ENCODE measurements at places on chromosomes 3 and 15. TPM values are rescaled to one million over a fixed set of nuclear protein-coding genes. Genes with fewer than 3 reads are reported as not detected.
A peak's percentile ranks its signal among the peaks of the same experiment; 100 is the strongest.

- no peak overlapping the region for H3K4me3 ChIP-seq
- DNase-seq, result no peak
- H3K27me3 ChIP-seq, result peaks cover 19% of the 10 kb centered on the region
- no peaks in the 10 kb centered on the region for H3K36me3 ChIP-seq
- no peak overlapping the region for H3K27ac ChIP-seq
These were observed 5.7 kb upstream of the SEMA6D start for GRCh38 chr15:47711655-47712054.

- H3K27me3 ChIP-seq, result no peaks in the 10 kb centered on the region
- no peak overlapping the region for H3K4me3 ChIP-seq
- no peak overlapping the region for H3K27ac ChIP-seq
- DNase-seq, result no peak
These were observed 584.8 kb downstream of the DIPK2A start for GRCh38 chr3:144556392-144556791.

DNA sequence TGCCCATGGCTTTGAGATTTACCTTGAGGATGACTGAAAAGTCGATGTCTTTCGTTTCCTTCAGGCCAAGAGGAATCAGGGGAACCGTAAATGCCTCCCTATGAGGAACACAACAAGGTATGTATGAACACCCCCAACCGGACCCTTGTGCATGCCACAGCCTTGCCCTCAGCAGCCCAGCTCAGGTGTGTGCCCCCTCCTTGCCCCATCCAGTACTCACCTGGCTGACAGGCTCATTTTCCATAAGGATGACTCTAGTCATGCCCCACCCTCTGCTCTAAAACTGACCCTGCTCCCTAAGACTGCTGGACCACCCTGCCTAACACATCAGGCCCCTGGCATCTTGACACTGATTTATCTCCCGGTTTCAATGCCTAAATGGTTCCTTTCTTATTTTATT, 270.0 kb downstream of the GOLGA6L6 start:
- no peak for DNase-seq
- H3K36me3 ChIP-seq, result no peaks in the 10 kb centered on the region
- H3K4me3 ChIP-seq, result no peak overlapping the region
- H3K27ac ChIP-seq, result no peak overlapping the region
- no peaks in the 10 kb centered on the region for H3K4me1 ChIP-seq

DNA sequence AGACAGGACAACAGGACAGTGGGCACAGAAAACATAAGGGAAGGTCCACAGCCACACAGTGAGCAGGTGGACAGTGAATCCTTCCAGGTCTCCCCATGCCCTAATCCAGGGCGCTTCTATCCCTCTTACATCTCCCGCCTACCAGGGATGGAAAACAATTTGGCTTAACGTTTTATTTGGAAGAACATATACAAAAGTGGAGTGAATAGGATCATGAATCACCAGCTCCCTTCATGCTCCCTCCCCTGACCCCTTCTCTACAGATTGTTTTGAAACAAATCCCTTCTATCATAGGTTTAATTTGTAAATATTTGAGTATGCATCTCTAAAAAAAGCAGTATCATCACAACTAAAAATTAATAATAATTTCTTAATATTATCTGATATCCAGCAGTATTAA, 52.5 kb downstream of the CLDN11 start:
- H3K27ac ChIP-seq, result no peak overlapping the region
- H3K27me3 ChIP-seq, result peaks cover 26% of the 10 kb centered on the region
- H3K4me1 ChIP-seq, result peaks cover 7% of the 10 kb centered on the region

DNA sequence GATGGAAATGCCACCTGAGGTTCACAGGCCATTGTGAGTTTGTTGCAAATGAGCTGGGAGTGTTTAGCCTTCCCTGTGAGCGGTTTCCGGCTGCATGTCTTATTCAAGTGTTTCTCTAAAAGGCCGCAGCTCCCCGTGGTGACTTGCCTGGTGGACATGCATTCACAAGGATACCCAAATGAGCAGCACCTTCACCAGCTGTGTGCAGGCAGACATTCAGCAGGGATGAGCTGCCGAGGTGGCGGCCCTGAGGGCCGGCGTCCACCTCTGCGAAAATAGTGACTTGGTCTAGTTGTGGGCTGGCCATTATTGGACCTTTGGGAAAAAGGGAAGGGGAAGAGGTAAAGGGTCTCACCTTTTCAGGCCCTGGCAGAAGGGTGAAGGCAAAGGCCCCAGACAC, 23.4 kb downstream of the SPSB4 start:
- no peak overlapping the region for H3K27ac ChIP-seq
- no peaks in the 10 kb centered on the region for H3K4me1 ChIP-seq
- no peaks in the 10 kb centered on the region for H3K36me3 ChIP-seq
- H3K4me3 ChIP-seq, result no peak overlapping the region
- H3K27me3 ChIP-seq, result peaks cover 2% of the 10 kb centered on the region
- no peak for DNase-seq

GRCh38 chr3:23271876-23272741, 69.0 kb downstream of the UBE2E2 start:
- H3K27ac ChIP-seq, result no peak overlapping the region
- H3K4me1 ChIP-seq, result no peaks in the 10 kb centered on the region
- no peaks in the 10 kb centered on the region for H3K27me3 ChIP-seq
- H3K4me3 ChIP-seq, result no peak overlapping the region
- H3K36me3 ChIP-seq, result no peaks in the 10 kb centered on the region
- DNase-seq, result no peak

DNA sequence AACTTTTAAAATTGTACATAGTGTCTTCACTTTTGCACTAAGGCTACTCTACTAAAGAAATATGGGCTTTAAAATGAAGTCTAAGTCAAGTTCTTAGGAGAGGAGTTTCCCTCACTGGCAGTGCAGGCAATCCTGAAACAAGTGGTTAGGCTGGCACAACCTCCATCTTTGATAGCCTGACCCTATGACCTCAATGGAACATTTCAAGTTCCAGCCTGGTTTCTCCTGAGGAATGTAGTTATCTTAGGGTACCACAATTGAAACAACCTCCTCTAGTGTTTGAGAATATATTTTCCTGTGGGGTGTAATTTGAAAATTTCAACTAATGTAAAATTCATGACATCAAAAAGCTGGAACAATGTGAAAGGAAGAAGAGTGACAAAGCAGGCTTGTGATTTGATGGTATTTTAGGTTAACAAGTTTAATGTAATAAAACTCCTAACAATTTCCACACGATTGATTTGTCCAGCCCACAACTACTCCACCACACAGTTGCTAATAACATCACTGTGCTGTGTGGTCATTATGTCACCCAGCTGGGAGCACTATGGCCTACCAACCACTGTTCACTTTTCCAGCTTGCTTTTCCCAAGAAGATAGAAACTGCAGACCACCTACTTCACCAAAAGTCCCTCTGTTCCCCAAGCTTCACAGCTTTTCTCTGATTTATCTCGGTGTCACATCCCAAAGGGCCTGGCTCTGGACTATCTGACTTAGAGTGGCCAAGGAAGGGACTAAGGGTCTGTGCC, 1.8 kb downstream of the WWTR1 start:
- H3K4me3 ChIP-seq, result no peak overlapping the region
- no peak for DNase-seq
- no peak overlapping the region for H3K27ac ChIP-seq
- peaks cover 4% of the 10 kb centered on the region for H3K36me3 ChIP-seq
- peaks cover 47% of the 10 kb centered on the region for H3K27me3 ChIP-seq

DNA sequence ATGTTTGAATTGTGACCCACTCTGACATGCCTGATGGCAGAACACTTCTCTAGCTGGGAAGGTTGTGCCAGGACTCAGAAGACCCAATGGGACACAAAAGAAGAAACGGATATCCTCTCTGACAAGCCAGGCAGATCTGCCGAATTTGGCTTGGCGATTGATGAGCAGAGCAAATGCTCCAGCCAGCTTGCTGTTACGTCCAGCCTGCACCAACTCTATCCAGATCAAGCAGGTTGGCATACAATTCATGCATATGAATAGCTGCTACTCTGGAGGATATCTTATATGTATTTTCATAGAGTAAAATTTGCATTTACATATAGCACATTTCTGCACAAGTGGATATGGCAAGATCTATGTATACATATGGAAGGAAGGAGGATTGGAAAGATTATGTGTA, 102.8 kb downstream of the PEX5L start:
- H3K36me3 ChIP-seq, result no peaks in the 10 kb centered on the region
- no peak overlapping the region for H3K4me3 ChIP-seq
- H3K27ac ChIP-seq, result no peak overlapping the region
- H3K4me1 ChIP-seq, result peaks cover 1% of the 10 kb centered on the region
- H3K27me3 ChIP-seq, result peaks cover 27% of the 10 kb centered on the region
- no peak for DNase-seq

GRCh38 chr15:95868450-95868849, 462.1 kb upstream of the NR2F2 start:
- DNase-seq, result no peak
- no peak overlapping the region for H3K4me3 ChIP-seq
- no peak overlapping the region for H3K27ac ChIP-seq
- H3K4me1 ChIP-seq, result peaks cover 25% of the 10 kb centered on the region

DNA sequence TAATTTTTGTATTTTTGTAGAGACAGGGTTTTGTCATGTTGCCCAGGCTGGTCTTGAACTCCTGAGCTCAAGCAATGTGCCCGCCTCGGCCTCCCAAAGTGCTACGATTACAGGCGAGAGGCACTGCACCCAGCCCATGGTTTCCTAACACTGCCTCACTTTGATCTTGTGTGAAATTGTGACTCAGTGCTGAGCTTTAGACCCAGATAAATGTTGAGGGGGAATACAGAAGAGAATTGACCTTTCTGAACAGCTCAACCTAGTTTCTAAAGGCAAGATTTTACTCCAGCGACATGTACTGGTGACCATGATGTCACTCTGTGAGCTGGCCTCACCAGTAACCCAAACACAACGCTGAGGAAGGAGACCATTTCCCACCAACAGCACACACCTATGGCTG, 73.5 kb downstream of the ATP1B3 start:
- H3K36me3 ChIP-seq, result no peaks in the 10 kb centered on the region
- no peaks in the 10 kb centered on the region for H3K27me3 ChIP-seq
- peaks cover under 1% of the 10 kb centered on the region for H3K4me1 ChIP-seq
- H3K4me3 ChIP-seq, result no peak overlapping the region
- DNase-seq, result no peak

- no peaks in the 10 kb centered on the region for H3K4me1 ChIP-seq
- H3K36me3 ChIP-seq, result peaks cover 7% of the 10 kb centered on the region
- H3K27ac ChIP-seq, result no peak overlapping the region
- H3K4me3 ChIP-seq, result no peak overlapping the region
- no peaks in the 10 kb centered on the region for H3K27me3 ChIP-seq
These were observed 27.6 kb downstream of the C3orf33 start for GRCh38 chr3:155778462-155778861.

DNA sequence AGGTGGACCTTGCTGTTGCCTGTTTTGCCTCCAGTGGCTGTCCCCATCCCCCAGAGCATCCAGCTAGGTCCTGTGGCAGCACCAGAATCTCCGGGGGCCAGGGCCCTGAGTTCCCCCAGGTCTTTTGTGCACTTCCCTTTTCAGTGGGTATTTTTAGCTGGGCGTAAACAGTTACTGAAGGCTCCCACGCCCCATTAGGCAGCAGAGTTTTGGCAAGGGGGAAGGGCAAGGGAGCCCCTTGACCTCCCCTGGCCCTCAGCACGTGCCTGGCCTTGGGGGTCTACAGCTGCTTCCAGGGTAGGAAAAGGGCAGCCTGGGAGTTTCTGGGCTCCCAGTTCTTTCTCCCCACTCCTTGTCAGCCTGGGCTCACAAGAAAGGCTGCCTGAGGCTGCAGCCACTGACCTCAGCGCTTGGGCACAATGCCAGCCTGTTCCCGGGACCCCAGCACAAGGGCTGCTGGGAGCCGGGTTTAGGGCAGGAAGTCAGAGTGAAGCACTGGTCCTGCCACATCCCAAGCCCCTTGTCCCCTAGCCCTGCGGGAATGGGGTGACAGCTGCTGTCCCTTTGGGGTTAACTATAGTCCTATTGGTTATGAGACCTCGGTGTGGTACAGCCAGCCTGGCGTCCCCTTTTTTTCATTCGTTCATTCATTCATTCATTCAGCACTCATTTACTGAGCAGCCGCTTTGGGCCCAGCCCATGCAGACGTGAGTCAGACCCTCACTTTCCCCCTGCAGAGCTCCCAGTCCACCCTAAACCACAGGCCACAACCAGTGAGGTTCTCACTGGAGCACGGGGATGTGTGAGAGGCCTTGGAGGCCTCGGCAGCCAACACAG, 8.4 kb downstream of the CSK start:
- peak; percentile 57 for DNase-seq
- H3K27ac ChIP-seq, result peak overlapping the region; percentile 97
- no peaks in the 10 kb centered on the region for H3K27me3 ChIP-seq

DNA sequence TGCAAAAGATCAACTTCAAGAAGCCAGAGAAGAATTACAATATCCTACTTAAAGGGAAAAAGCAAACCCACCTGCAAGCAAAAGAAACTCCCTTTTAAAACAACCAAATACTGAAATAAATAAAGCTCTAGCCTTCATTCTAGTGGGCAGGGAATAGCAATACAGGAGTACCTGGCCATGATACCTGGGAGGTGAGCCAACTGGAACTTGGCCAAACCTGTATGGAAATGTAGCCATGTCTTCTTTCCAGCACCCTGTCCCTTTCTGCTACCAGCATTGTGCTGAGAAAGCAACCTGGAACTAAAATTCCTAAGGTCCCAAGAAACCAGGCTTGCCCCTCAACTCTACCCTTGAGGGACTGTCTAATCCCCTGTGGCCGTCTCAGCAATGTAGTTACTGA, 530.0 kb downstream of the EPHB1 start:
- H3K27ac ChIP-seq, result no peak overlapping the region
- no peak overlapping the region for H3K4me3 ChIP-seq
- no peak for DNase-seq
- H3K4me1 ChIP-seq, result no peaks in the 10 kb centered on the region

DNA sequence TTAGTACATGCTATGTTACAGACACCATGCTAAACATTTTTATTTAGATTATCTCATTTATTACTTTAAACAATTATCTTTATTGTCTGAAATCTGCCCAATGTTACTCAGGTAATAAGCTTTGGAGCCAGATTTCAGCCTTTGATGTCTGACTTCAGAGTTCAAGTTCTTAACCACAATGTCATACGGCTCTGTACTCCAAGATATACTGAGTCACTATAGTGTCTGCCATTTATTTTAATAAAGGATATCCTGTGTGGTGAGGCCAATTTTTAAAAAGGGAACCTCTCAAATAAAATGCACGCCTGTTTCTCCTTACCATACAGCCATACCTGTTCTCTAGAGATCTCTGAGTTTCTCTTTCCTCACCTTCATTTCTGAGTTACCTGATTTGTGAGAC, 193.1 kb downstream of the EPHA3 start:
- H3K27ac ChIP-seq, result no peak overlapping the region
- H3K4me3 ChIP-seq, result no peak overlapping the region
- no peaks in the 10 kb centered on the region for H3K36me3 ChIP-seq
- no peaks in the 10 kb centered on the region for H3K27me3 ChIP-seq
- no peaks in the 10 kb centered on the region for H3K4me1 ChIP-seq

GRCh38 chr3:55771503-55771902, 284.4 kb upstream of the WNT5A start:
- no peaks in the 10 kb centered on the region for H3K4me1 ChIP-seq
- no peak for DNase-seq
- no peaks in the 10 kb centered on the region for H3K36me3 ChIP-seq
- no peaks in the 10 kb centered on the region for H3K27me3 ChIP-seq
- no peak overlapping the region for H3K27ac ChIP-seq

The DENND6A gene
- 28.5 TPM for total RNA-seq

The SPATA12 gene
- total RNA-seq, result not detected

The BNC1 gene
- total RNA-seq, result not detected

The TUSC2 gene
- 16.8 TPM for total RNA-seq

The LRTM1 gene
- not detected for total RNA-seq

Data from activated CD4-positive, alpha-beta memory T cell treated with anti-CD3 and anti-CD28 coated beads, Interleukin-2, amount 10 ng/mL, durations not matched to agents 7 days and 5 days (primary cell).